ENCODE measurements at places on chromosomes 1 and 21. TPM values are rescaled to one million over a fixed set of nuclear protein-coding genes. Genes with fewer than 3 reads are reported as not detected.

Gene FCN3
- polyA plus RNA-seq: 0.32 TPM

Gene THEMIS2
- not detected for polyA plus RNA-seq

Gene CD1D
- polyA plus RNA-seq: 1.4 TPM

DNA sequence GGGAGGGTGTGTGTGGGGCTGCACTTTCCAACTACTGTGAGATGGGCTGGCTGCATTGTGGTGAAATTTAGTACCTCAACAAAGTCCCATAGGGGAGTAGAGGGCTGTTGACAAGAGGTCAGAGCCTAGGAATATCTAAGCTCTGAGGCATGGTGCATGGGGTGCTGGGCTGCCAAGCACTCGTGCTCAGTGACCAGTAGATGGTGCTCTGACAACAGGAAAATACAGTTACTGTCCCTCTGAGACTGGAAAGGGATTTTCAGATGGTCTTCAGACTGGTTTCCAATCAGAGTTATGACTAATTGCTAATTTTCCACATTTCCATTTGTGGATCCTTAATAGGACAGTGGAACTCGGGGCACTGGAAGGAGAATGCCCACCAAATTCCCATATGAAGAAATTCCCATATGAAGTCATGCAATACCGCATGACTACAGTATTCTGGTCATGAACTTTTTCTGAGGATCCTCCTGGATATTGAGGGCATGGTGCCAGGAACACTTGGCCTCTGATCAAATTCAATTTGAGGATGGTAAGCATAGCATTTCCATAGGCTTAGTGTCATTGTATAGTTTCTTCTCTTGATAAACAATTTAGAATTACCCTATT is 4.1 kb upstream of the CACNA1E start:
- peak; percentile 51 for DNase-seq

- no peak for DNase-seq
Measured at GRCh38 chr1:17120962-17121837, 1.9 kb upstream of the PADI2 start.

- no peak for DNase-seq
Measured at GRCh38 chr1:31976401-31976800, 37.3 kb upstream of the KHDRBS1 start.

- DNase-seq: no peak
Measured at GRCh38 chr1:1143636-1144035, 27.7 kb upstream of the C1orf159 start.

GRCh38 chr1:200302192-200302920 is 107.5 kb downstream of the ZNF281 start:
- peak; percentile 35 for DNase-seq

GRCh38 chr1:119466445-119466844 is 40.6 kb upstream of the HSD3B1 start:
- no peak for DNase-seq

- no peak for DNase-seq
Measured at GRCh38 chr1:175320804-175321203, 128.2 kb upstream of the KIAA0040 start.
